ENCODE measurements at places on chromosomes 5 and 9.

DNA sequence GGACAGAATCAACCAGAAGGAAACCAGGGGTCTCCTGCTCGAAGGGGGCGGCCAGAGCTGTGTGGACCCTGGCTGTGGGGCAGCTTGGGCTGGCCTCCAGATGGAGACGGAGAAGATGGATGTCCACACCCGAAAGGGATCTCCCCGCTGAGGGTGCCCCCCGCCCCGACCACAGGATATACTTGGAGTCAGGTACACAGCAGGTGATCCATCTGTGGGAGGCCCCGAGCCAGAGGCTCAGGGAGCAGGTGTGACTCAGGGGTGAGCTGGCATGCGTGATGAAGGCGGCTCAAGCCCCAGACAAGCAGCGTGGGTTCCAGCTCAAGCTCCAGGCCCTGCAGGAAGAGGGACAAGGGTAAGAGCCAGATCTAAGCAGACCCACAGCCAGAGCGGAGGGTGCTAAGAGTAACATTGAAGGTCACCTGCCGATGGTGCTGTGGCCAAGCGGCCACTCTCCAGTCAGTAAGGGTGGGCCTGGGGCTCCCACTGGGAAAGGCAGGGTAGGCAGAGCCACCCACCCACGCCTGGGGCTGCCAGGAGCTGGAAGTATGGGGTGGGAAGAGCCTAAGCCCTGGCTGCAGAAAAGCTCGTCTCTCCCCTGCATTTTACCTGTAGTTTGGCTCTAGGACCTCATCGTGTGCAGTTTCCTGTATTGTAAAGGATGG is 30.6 kb upstream of the MVB12B start:
- no peak for DNase-seq

GRCh38 chr5:179829732-179830435 is 9.2 kb downstream of the SQSTM1 start:
- DNase-seq, result no peak

- peak; percentile 91 for DNase-seq
Observed at GRCh38 chr5:66595756-66596635, at the start of gene MAST4. Gene MAST4 (plus strand): TSS chr5:66596393. CDS start chr5:66596656, 263 bp downstream.

- DNase-seq, result no peak
Observed at GRCh38 chr9:99859243-99859980, 37.7 kb downstream of the NR4A3 start.

DNA sequence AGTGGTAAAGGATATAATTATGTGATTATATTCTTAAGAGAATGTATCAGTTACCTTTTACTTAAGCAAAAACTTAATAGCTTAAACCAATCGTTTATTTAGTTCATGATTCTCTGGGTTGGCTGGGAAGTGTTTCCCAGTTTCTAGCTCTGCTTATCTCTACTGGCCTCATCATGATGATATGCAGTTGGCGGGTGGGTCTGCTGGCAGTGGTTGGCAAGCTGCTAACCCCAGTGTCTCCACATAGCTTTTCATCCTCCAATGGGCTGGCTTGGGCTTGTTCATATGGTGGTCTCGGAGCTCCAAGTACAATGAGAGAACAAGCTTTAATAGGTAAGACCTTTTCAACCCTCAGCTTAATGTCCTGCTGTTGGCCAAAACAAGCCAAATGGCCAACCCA is 43.8 kb downstream of the ABLIM3 start:
- DNase-seq, result no peak

All from type B pancreatic cell (in vitro differentiated cells).